ENCODE measurements at places on chromosomes 4 and X.

DNA sequence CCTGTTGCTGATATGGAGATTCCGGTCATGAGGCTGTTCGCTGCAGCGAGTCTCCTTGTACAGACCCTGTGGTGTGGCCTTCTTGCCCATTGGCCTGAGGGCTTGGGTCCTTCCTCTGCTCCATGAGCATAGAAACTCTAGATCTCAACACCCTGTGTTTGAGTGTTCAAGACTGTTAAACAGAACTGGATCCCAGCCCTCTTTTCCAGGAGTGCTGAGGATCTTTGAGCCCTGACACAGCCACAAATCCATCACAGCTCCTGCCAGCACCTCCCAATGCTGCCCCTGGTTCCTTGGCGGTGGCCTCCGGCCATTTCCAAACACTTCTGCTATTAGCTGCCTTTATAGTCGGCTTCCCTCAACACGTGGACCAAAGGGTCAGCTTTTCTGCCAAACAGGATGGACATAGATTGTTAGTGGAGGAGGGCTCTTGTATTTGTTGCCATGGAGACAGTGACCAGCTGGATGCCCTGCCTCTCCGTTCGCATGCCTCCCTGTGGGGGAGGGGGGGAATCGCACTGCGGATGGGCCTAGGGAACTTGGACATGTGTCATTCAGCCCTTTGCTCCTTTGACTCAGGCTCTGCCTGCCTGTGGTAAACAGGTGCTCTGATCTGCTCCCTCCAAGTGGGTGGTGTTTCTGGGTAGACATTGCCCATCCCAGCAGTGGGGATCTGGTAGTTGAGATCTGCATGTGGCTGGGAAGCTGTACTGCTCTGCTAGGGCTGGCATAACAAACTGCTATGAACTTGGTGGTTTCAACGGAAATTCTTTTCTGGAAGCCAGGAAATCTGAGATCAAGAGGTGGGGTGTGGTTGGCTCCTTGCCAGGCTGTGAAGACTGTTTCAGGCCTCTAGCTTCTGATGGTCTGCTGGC is 6.9 kb upstream of the WDR1 start:
- no peak for DNase-seq

DNA sequence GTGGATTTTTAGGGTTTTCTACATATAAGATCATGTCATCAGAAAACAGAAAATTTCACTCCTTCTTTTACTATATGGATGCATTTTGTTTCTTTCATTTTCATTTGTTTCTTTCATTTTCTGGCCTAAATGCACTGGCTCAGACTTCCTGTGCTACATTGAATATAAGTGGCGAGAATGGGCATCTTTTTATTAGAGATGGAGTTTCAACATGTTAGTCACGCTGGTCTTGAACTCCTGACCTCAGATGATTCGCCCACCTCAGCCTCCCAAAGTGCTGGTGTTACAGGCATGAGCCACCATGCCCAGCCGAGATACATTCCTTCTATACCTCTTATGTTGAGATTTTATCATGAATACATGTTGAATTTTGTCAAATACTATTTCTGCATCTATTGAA is 61.8 kb downstream of the BRWD3 start:
- no peak for DNase-seq

DNA sequence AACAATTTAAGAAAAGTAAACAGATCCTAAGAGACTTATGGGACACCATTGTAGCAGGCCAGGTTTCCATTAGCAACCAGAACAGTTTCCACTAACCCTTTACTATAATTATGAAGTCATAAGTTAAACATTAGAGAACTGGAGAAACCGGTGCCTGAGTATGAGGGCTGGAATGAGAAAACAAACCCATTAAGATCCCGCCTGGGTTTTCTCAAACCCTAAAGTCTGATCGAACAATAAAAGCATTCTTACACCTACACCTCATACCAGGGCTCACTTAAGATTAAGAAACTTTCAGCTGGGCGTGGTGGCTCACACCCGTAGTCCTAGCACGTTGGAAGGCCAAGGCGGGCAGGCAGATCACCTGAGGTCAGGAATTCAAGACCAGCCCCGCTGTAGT is 13.7 kb upstream of the DHX15 start:
- no peak for DNase-seq

DNA sequence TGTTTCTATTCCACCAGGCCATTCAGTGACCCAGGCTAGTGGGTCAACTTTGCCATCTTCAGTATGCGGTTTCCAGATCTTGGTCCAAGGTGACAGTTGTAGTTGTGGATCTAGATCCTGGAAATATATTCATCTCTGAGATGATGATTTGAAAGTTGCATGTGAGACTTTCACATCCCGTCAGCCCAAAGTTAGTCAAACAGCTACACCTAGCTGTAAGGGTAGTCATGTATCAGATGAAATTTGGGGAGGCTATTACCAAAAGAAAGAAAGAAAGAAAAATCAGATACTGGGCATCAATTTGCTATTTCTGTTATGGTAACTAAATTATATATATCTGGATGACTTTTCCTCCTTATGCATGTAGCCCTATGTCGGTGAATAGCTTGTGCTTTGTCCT is 259.4 kb upstream of the ARX start:
- DNase-seq = no peak

- DNase-seq = no peak
Measured at GRCh38 chr4:110634350-110635162, 11.7 kb upstream of the PITX2 start.

DNA sequence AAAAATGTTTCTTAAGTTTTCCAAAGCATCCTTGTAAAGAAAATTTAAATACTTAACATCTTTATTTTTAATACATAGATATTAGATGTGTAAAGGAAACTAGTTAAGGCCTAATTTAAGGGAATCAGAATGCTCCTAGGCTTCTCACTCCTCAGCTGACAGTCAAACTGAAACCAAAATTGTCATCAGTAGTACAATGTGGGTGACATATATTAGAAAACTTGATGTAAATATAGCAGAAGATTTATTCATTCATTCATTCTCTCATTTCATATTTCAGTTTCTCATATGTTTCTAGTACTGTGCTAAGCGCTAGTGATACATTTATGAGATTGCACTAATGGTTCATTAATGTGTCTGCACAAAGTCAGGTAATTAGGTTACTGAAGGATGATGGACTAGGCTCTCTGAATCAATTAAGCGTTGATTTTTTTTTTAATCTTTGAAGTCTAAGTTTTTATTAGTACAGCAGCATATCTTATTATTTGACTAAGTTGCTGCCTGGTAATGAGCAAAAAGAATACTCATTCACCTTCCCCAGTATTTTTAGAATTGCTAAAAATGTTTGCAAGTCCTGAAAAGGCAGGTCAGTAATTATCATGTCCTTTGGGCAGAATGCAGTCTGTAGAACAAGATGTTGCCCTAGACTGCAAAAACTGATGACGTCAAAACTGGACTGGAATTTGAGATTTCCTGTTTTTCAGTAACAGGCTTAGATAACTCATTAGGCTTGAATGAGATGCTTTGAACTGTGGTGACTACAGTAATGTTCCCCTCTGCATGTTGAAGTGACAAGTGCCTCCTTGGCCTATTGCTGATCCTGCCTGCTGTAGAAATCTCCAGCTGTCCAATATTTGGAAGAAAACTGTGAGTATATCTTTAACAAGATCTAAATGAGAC is 128.7 kb downstream of the ARHGAP24 start:
- DNase-seq = no peak

DNA sequence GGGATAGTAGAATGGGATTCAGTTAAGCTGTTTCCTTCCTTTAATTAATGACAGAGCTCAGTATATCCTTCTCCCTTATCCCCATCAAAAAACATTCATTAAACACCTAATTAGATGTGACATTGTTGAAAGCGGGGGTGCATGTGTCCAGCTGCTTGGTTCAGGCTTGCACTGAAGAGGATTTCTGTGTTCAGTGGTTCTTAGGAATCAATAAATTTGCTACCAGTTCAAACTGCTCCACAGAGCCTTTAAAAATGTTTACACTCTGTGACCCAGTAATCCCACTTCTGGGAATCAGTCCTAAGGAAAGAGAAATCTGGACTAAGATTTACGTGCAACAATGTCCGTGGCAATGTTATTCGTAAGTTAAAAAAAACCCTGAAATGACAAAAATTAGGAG is 7.2 kb upstream of the TMEM255A start:
- DNase-seq = no peak

GRCh38 chr4:109675843-109676242 is 27.4 kb downstream of the CASP6 start:
- DNase-seq = no peak

DNA sequence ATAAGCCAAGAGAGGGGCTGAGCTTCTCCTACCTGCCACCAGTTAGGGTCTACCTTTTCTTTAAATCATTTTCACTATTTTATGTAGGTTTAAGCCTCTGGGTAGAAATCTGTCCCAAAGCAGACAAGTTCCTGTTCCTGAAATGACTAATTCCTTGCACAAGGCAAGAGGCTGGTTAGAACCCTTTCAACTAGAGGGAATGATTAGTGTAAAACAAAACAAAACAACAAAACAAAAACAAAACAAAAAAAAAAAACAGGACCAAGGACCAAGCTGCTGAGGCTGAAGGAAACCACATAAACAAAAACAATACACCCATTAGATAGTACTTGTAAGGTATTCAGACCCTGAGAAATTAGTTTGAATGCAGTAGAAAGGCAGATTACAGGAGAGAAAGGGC is 62.7 kb downstream of the MAML3 start:
- no peak for DNase-seq

DNA sequence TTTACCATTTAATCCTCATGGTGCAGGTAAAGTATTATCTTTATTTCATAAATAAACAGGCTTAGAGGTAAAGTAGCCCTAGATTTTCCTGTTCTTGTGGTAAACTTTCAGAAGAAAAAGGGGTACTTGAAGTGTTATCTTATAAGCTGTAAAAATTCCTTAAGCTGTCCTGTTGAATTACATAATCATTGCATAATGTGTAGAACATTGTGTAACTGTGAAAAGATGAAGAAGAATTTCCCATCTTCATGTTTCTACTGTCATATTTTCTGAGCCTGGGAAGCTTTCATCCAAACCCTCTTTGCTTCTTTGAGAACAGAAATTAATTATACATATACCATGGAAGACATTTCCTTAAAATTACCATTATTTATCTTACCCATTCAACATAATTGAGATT is 90.5 kb downstream of the ELOVL6 start:
- DNase-seq = no peak
